ENCODE measurements at places on chromosomes 11 and 22.

DNA sequence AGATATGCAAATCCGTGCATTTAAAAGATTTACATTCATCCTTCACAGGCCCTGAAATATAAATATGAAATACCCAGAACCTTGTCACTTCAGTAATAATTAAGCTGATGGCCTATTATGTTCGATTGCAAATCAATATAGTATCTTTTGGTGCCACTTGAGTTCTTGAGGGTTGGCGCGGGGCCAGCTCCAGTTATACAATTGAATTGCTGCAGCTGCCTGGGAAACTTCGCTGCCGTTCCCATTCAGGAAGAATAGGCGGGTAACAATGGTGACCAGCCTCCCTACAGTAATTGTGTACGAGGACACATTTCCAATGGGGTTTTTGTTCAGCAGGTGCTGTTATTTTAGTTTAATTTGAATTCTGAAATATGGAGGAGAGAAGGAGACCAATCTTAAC is 451.2 kb downstream of the INSC start:
- DNase-seq: no peak

GRCh38 chr11:59551659-59552521 is 40.6 kb downstream of the OR4D9 start:
- no peak for DNase-seq

DNA sequence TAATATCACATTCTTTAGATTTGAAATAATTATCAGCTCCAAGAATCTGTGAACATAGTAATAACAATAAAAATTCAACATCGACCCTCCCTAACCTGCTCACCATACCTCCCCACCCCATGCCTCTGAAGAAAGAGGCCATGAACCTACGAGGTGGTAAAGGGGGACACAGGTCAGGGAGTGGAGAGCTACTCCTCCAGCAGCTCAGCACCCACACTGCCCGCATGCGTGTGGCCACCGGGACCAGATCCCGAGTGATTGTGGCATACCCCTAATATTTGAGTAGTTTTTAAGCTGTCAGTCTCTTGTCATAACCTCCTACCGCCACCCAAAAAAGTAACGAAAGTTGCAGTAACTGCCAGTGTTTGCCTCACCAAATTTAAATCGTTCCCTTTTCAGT is 16.8 kb upstream of the ADSL start:
- DNase-seq: no peak

- DNase-seq: no peak
Observed at GRCh38 chr22:24455751-24456426, 28.5 kb downstream of the ADORA2A start.

- no peak for DNase-seq
Observed at GRCh38 chr22:23376256-23376655, 195.9 kb downstream of the BCR start.

- no peak for DNase-seq
Observed at GRCh38 chr11:36372101-36372771, 76.1 kb downstream of the PRR5L start.

DNA sequence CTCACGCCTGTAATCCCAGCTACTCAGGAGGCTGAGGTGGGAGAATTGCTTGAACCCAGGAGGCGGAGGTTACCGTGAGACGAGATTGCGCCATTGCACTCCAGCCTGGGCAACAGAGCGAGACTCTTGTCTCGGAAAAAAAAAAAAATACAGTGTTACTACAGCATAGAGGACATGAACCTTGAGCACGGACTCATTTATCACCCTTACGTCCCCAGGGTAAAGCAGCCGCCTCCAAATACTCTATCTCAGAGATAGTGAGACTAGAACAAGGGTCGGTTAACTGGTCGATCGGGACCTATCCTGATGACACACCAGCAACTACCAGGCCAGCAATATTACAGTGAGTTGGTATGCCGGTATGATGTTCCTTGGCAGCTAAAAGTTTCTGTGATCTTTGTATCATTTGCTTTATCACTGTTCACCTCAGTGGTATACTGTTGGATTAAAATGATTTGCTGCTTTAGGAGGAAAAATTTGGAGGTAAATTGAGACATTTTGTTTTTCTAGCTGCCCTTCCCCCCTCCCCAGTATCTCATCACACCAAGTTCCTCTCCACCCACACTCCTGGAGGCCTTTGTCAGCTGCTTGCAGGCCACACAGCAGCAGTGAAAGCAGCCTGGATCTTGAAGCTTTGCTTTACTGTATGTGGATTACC is 7.0 kb upstream of the SIDT2 start:
- DNase-seq: no peak

DNA sequence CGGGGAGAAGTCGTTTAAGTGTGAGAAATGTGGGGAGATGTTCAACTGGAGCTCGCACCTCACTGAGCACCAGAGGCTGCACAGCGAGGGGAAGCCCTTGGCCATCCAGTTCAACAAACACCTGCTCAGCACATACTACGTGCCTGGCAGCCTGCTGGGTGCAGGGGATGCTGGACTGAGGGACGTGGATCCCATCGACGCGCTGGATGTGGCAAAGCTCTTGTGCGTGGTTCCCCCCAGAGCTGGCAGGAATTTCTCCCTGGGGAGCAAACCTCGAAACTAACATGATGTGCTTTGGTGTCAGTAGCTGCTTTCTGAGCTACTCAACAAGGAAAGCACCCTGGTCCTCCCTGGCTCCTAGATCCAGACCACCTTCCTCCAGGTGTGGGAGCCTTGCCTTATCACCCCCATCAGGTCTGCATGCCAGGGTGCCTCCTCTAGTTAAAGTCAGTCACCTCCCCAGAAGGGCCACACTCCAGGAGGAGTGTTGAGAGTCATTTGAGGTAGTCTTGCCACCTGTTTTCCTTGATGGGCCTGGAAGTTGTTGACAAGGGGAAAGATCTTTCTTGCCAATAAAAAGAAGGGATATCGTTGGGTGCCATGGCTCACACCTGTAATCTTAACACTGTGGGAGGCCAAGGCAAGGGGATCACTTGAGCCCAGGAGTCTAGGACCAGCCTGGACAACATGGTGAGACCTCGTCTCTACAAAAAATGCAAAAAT is 12.9 kb downstream of the ZNF74 start:
- DNase-seq: no peak

DNA sequence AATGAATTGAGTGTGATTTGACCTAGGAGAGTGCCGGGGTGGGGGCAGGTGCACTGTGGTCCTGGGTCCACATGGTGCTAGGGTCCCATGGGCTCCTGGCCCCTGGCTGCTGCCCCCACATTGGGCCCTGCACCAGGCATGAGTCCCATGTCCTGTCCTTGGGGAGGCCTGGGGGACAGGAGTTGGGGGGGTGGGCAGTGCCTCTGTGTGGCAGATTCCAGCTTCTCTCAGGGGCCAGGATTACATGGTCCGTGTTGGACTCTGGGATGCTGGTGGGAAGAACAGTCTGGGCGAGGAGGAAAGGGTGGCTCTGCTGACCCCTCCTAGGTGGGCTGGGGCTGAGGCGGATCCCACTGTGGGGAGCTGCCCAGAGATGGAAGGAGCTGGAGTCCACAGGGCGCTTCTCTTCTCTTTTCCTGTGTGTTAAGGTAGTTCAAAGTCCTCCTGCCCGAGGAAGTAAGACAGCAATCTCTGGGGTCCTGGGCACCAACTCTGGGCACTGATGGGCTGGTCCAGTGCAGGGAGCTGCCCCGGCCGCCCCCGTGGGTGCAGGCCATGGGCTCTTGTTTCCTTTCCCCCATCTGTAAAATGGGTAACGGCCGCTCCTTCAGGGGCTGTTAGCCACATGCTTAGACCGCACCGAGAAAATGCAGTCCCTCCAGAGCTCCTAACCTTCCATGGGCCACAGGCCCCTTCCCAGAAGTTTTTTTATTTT is 19.8 kb downstream of the KCNQ1 start:
- DNase-seq: no peak

GRCh38 chr11:73404048-73404447 is 27.8 kb downstream of the RELT start:
- DNase-seq: no peak

- DNase-seq: no peak
Observed at GRCh38 chr11:77223797-77224196, 77.7 kb downstream of the GDPD4 start.

DNA sequence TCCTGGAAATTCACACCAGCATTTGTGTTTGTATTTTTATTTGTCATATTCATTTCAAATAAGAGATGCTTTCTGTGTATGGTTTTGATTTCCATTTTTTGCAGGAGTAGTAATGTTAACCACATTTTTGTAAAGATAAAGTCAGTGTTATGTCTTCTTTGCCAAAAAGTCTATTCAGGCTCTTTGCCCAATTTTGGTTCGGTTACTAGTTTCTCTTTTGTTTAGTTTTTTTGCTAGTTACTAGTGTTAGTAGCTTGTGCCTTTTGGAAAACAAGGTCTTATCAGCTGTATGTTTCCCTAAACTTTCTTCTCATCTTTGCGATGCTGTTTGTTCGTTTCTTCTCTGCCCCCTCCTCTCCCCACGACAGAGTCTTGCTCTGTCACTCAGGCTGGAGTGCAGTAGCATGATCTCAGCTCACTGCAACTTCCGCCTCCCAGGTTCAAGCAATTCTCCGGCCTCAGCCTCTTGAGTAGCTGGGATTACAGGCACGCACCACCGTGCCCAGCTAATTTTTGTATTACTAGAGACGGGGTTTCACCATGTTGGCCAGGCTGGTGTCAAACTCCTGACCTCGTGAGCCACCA is 112.3 kb upstream of the GRK3 start:
- no peak for DNase-seq

- no peak for DNase-seq
Observed at GRCh38 chr11:32056438-32056837, 34.4 kb upstream of the RCN1 start.

- DNase-seq: peak; percentile 86
Observed at GRCh38 chr11:47642099-47642855, at the start of gene MTCH2. Gene MTCH2, minus strand, starts transcription at chr11:47642559. Its CDS starts 94 bp downstream, at chr11:47642465.

DNA sequence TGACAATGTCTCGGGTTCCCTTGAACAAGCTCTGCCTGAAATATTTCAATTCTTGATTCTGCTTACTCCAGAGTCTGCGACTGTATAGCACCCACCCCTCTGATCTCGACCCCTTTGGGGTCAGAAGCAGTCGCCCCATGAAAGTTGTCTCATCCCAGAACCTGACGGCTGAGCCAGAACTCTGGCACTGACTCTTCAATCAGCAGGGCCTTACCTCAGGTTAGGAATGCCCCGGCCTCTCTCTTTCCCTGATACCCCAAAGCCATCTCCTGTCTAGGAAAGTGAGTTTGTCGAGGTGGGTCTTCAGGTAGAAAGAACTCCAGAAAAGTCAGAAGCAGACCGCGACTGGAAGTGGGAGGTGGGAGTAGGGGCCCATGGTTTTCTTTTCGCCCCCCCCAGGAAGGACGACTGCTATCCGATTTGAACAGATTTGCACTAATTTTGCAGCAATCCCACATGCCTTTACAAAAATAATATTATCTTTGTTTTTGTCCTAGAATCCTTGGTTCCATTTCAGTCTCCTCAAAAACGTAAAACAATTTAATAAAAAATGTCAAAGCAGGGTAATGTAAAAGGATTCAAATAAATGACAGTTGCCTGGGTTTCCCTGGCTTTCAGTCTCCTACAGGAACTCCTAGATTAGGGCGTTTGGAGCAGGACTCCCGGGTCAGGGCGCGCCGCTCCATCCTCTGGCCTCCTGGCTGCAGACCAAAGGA is 898 bp upstream of the ROBO3 start:
- no peak for DNase-seq

DNA sequence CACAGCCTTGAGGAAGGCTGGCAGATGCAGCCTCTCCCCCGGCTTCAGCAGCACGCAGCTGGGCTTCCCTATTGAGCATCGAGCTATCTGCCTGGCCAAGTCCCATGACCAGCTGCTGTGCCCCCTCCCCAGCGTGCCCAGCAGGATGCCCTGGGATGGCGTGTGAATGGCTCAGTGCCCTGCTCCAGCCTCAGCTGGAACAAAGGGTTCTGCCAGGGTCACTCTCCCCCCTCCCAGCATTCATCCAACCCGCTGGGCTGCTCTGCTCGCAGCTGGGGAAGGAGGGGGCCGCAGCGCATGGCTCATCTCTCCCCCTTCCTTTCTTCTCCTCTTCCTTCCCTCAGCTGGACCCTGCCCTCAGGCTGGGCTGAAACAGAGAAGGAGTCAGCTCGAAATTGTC is 14.5 kb downstream of the LRP4 start:
- DNase-seq: no peak

DNA sequence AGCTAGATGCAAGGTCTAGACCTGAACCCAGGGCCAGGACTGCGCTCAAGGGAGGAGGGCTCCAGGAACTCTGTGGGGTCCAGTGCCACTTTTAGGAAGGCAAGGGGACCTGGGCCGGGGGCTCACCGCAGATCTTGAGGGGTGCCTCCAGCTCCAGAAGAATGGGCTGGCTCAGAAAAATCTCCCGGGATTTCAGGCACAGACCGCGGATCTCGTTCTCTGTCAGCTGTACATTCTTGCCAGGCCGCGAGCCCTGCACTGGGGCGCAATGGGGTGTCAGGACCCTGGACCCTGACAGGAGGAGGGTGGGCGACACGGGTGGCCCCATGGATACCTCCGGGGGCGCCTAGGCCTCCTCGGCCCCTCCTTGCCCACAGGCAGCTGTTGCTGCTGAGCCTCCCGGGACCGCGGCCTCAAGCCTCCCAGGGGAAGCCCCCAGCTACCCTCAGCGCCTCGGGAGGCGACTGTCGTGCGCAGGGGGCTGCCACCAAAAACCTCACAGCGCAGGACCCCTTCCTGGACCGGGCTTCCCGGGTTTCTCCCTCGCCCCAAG is 640 bp downstream of the PPP1CA start:
- no peak for DNase-seq

DNA sequence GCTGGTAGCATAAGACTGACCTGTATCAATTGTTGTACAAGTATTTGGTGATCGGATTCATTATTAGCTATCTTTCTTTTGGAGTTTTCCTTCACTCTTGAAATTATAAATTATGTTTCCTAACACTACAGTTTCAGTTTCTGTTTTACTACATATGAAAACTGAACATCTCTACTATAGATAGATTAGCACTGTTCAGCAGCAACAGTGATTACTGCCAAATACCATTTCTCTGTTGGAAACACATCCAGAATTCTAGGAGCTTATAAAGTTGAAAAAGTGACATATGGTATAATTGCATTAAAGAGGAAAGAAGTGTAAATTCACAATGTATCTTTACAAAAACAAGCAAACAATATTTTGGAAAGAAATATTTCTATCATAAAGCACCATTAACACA is 118.5 kb upstream of the GRIA4 start:
- DNase-seq: no peak

DNA sequence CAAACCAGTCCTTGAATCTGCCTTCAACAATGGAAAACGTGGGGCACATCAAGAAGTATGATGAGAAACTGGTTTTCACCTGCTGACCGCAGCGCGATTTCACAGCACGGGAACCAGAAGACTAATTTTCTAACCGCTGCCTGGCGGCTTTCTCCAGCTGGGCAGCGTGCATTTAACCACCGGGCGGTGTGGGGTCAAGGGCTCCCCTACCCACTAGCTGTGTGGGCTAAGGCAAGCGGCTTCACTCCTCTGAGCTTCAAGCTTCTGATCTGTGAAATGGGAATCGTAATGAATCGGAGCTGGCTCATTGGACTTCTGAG is 4.2 kb downstream of the SHANK2 start:
- no peak for DNase-seq

DNA sequence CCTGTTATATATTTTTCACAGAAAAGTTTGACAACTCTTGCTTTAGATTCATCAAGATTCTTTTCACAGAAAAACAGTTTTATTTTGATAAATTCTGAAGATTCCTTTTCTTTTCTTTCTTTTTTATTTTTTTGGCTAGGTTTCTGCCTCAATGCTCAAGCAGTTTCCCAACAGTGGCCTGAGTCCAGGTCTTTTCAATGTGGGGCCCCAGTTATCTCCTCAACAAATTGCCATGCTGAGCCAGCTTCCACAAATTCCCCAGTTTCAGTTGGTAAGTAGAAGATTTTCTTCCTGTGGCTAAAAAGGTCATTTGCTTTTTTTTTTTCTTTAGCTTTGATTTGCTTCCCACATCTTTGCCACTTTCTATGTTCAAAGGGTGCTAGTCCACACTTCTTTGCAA is 46.0 kb upstream of the ADSL start:
- no peak for DNase-seq

Data from stimulated activated CD8-positive, alpha-beta memory T cell treated with anti-CD3 and anti-CD28 coated beads, Interleukin-4, amount 100 ng/mL, for 1 hour (primary cell).